ENCODE measurements at places on chromosomes 11 and 22. TPM values are rescaled to one million over a fixed set of nuclear protein-coding genes. Genes with fewer than 3 reads are reported as not detected.
A peak's percentile ranks its signal among the peaks of the same experiment; 100 is the strongest.

SLC22A9 gene
- total RNA-seq, result not detected

FAM118B gene
- 19.4 TPM for total RNA-seq

PNPLA5 gene
- not detected for total RNA-seq

ART1 gene
- not detected for total RNA-seq

SDF2L1 gene
- total RNA-seq, result 34.9 TPM

OR52I1 gene
- not detected for total RNA-seq

SORL1 gene
- total RNA-seq, result under 0.01 TPM

APOBEC3B gene
- total RNA-seq, result 1.3 TPM

FREY1 gene
- 0.99 TPM for total RNA-seq

TSSK2 gene
- not detected for total RNA-seq

SLC5A4 gene
- total RNA-seq, result 0.79 TPM

ACTN3 gene
- total RNA-seq, result not detected

SLC25A18 gene
- total RNA-seq, result not detected

HEPACAM gene
- total RNA-seq, result under 0.01 TPM

SCGB2A2 gene
- total RNA-seq, result not detected

SAA2 gene
- not detected for total RNA-seq

PRRG4 gene
- 0.22 TPM for total RNA-seq

GAL gene
- 0.20 TPM for total RNA-seq

CRYBA4 gene
- total RNA-seq, result not detected

GRCh38 chr11:91219535-91219934, 996.7 kb upstream of the CHORDC1 start:
- DNase-seq, result no peak

DNA sequence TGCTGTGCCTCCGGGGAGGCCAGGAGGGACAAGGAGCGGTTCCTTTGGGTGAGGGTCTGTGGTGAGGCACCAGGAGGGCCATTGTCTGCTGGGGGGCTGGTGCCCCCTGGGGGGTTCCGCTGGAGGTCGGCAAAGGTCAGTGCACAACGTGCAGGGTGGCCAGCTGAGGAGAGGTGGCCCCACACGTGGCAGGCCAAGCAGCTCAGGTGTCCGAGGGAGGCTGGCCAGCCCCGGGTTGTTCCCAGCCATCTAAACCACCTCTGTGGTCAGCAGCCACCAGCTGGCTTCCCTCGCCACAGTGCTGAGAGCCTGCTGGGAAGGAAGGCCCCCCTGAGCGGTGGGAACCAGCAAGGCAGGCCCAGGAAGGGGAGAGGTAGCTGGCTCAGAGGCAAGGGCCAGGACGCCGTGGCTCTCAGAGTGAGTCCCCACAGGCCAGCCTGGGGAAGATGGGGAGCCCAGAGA, 4.2 kb downstream of the TSSC4 start:
- no peak for DNase-seq

GRCh38 chr11:19355601-19356000, 114.9 kb upstream of the E2F8 start:
- DNase-seq, result no peak

DNA sequence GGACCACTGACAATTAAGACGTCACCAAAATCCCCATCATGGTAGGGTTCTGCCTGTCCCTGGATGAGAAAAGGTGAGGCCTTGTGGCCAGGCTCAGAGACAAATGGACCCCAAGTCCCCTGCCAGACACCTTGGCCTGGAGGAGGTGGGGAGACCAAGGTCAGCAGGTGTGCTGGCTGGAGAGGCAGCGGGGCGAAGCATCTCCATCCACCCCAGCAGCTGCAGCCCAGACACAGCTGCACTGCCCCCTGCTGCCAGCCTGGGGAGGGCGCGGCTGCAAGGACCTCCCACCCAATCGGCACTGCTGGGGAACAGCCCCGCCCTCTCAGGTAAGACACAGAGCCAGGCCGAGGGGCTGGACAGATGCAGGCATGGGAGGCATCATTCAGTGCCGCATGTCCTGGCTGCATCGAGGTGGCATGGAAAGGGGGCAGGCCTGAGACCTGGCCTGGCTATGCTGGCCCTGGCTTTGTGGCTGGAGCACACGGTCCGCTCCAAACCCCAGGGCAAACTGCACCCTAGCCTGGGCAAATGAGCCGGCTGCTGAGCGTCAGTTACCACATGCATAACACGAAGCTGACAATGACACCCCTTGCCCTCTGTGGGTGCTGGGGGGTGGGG, 12.2 kb upstream of the MFNG start:
- peak; percentile 67 for DNase-seq

DNA sequence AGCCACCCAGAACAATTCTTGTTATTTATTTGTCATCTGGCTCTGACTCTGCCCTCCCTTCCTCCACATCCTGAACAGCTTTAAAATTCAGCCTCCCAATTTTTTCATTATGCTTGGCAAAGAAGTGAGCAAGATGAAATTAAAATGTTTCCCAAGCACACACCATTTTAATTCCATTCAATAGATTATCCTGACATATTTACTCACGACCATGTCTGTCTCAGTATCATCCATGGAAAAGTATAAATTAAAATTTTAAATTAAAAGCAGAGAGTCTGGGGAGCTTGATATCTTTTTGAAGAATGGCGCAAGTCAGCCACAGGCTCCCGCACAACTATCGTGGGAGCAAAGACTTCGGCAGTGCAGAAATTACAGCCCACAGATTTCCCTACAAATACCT, 862.4 kb downstream of the OPCML start:
- DNase-seq, result no peak

- DNase-seq, result peak; percentile 72
These were observed 32.3 kb upstream of the P2RY2 start for GRCh38 chr11:73185680-73186293.

DNA sequence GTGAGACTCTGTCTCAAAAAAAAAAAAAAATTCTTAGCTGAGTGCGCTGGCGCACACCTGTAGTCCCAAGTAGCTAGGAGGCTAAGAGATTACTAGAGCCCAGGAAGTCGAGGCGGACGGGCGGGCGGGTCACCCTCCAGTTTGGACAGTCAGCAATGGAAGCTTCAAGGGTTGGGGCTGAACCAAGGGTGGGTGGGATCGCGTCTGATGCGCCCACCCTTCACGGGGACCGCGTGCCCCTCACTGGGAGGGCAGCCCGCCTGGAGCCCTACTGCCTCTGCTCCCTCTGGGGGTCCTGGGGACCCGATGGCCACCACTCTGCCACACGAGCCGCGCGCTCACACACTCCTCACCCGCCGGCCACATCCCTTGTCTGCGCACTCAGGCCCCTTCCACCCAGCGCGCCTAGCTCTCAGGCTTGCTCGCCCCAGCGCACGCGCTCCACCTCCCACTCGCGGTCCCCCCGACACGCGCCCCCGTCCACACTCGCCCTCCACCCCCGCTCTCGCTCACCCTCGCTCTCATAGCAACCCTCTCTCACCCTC, 494 bp downstream of the CHID1 start:
- no peak for DNase-seq

GRCh38 chr11:65266210-65266609, 4.4 kb downstream of the POLA2 start:
- DNase-seq, result no peak

DNA sequence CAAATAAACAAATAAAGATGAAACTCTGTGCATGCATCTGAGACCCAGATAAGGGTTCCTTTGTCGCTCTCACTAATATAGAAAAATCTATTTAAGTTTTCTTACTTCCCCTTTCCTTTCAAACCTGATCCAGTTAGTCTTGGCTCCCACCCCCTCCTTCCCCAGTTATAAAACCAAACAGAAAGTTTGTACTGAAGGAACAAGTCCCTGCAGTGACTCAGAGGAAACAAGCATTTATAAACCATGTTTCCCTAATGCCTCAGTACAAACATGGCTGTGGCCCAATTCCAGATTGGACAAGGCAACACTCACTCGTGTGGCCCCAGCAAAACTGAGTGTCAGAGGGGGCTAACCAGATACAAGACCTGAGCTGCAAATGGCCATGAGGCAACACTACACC, 65.5 kb upstream of the ARHGAP20 start:
- peak; percentile 19 for DNase-seq

DNA sequence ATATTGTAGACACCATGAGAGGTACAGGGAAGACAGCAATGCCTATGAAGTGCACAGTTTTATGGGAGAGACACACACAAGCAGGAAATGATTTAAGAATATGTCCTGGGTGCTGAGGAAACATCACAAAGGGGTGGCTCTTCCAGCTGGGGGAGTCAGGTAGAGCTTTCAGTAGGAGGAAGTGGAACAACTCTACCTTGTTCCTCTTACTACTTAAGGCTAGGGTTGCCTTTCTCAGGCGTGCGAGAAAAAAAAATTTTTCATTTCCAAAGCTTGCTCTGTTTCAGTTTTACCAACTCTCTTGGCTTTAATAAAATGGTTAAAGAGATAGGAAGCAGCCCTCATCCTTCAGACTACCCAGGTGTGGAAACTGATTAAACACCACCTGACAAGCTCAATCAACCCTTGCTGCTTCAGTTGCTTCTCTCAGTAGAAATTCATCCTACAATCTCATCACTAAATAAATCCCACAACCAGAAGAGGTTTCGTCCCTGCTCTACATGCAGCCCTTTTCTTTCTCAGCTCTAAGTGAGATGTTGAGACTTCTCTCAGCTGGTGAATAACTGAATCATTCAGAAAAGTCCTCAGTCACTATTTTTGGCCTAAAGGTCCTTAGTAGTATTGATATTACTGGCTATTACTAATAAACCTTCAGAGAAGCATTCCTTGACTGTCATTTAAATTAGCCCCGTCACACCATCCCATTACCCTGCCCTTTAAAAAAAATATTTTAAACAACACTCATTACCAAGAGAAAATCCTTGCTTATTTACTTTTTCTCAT, 5.9 kb downstream of the ABTB2 start:
- no peak for DNase-seq

DNA sequence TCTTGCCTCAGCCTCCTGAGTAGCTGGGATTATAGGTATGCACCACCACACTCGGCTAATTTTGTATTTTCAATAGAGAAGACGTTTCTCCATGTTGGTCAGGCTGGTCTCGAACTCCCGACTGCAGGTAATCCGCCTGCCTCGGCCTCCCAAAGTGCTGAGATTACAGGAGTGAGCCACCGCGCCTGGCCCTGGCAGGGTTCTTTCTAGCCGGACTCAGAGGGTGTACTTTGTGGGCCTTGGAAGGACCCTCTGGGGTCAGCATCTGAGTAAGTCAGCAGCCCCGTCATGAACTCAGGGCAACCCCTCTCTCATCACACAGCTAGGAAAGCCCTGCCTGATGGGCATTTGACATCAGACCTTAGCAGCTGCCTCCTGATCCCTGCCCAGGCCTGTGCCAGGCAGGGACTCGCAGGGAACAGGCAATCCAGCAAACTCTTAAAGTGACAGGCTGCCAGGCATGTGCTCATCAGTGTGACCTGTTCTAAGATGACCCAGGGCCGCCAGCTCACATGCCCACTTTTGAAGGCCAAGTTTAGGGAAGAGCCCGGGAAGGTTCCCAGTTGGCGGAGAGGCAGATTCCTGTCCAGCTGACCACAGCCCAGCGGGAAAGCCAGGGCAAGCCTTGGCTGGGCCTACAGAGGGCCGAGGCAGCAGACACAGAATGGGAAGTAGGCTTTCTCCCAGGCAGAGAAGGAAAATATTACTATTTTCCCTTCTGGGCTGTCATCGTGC, 92.9 kb downstream of the MORC2 start:
- no peak for DNase-seq

GRCh38 chr11:128630367-128631230, 43.2 kb upstream of the ETS1 start:
- peak; percentile 93 for DNase-seq

DNA sequence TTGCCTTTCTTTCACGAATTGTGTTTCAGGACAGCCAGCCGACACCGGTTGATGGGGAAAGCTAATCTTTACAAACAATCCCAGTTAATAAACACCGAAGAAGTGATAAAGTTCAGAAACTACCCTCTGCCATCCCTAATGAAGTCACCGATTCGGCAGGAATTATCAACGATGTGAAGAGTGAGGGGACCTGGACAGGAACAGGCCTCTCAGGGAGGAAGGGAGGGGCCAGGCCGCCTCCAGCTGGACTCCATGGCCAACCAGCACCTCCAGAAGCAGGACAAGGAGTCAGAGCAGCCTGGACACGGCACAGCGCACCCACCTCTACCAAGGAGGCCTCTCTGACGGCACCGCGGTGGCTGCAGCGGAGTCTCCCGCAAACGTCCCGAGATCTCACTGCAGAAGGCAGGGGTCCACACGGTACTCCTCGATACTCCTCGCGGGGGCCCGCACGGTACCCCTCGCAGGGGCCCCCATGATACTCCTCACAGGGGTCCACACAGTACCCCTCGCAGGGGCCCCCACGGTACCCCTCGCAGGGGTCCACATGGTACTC, 3.9 kb downstream of the TOLLIP start:
- no peak for DNase-seq

DNA sequence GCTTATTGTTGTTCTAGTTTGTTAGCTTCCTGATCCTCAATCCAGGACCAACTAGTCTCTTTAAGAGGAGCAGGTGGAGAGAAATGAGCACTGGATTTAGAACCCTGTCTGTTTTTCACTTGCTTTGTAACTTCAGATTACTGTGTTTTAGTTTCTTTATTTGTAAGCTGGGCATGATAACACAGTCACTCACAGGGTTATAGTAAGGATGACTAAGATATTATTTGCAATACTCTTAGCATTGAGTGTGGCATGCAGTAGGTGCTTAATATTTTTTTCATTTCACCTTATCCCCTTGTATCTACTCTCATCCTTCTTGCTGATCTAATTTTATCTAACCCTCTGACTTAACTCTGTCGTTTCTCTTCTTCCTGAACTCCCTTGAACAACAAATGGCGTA, 33.8 kb downstream of the DNHD1 start:
- DNase-seq, result no peak

DNA sequence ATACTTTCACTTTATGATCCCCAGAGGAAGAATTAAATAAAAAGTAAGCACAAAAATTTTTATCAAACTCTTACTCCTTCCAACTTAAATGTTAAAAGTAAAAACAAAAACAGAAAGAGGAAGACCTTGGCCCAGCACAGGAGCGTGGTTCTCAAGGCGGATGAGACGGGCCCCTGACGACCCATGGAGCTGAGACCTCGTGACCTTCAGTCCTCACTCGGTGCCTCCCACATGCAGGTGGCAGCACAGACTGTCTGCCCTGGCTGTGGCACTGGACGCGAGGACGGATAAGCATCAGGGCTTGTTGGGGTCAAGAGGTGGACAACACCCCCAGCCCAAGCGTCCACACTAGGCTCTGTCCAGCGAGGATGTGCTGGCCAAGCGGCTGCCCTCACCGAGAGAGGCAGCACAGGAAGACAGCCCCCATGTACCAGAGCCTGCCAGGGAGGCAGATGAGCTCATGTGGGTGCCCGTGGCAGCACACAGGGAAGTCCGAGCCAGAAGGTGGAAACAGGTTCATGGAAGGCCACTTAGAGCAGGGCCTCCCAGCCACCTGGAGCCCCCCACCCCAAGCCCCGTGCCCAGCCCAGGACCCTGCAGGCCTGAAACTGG, 1389.8 kb downstream of the TBC1D22A start:
- no peak for DNase-seq

- peak; percentile 70 for DNase-seq
These were observed 85.5 kb downstream of the ST3GAL4 start for GRCh38 chr11:126440792-126441514.

- no peak for DNase-seq
These were observed 135.1 kb downstream of the SHANK2 start for GRCh38 chr11:71117311-71117710.

DNA sequence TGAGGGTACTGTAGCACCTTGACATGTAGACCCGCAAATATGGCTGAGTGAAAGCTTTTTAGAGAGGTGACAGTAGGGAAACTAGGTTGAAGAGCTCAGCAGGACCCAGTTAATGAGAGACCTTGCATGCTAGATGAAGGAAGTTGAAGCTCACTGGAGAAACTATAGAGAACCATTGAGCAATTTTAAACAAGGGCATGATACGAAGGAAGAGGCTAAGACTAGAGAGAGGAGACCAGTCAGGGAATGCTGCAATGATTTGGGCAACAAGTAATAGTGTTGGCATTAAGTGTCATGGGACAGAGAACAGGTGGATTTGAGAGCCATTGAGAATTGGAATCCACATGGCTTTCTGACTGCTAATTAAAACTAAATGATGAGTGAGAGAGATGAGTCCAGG, 4.1 kb downstream of the OLFML1 start:
- DNase-seq, result no peak
